ENCODE measurements at places on chromosomes 3 and 15. TPM values are rescaled to one million over a fixed set of nuclear protein-coding genes. Genes with fewer than 3 reads are reported as not detected.

DNA sequence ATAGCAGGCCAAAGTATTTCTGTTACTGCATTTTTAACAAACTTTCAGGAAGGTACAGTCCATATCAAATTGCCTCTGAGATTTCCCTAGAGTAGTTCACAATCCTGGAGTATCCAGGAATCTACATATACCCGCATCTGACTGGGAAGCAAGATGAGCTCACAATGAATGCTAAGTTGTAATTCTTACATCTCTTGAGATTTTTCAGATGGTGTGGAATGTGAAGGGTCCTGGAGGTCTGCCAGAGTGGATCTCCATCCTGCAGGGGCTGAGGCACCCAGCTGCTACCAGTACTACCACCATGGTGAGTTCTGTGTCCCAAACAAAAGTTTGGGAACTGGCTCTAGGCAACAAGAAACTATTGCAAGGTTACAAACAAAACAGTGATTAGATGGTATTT lies 156.7 kb upstream of the CCDC54 start:
- no peak overlapping the region for H3K4me3 ChIP-seq
- DNase-seq = no peak
- H3K27me3 ChIP-seq = no peaks in the 10 kb centered on the region
- H3K27ac ChIP-seq = no peak overlapping the region
- H3K36me3 ChIP-seq = no peaks in the 10 kb centered on the region
- H3K4me1 ChIP-seq = no peaks in the 10 kb centered on the region

- H3K27ac ChIP-seq = no peak overlapping the region
- no peaks in the 10 kb centered on the region for H3K36me3 ChIP-seq
- no peaks in the 10 kb centered on the region for H3K27me3 ChIP-seq
- H3K4me3 ChIP-seq = no peak overlapping the region
- H3K4me1 ChIP-seq = peaks cover 35% of the 10 kb centered on the region
These were observed 101.7 kb downstream of the ADCY5 start for GRCh38 chr3:123347205-123347604.

DNA sequence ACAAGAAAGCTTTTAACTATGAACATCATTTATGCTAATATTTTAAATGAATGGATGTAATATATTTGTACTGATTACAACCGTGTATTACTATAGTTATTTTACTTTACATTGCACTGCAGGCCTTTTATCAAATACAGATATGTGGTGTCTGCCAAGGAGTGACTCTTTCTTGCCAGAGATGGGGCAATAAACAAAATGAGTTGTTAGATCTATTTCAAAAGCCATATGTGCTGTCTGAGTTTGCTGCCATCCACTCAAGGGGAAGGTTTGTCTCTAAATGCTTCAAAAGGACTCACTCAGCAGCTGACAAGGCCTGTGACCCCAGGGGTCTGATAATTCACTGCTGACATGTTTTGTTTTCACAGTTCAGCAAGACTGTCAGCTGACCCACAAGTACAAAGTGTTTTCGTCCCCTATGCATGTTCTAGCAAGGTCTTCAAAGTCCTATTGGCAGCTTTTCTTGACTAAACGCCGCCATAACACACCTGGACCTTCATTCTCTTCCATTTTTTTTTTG lies 41.3 kb upstream of the ZBED2 start:
- DNase-seq = peak; percentile 76
- H3K4me3 ChIP-seq = no peak overlapping the region
- no peak overlapping the region for H3K27ac ChIP-seq

DNA sequence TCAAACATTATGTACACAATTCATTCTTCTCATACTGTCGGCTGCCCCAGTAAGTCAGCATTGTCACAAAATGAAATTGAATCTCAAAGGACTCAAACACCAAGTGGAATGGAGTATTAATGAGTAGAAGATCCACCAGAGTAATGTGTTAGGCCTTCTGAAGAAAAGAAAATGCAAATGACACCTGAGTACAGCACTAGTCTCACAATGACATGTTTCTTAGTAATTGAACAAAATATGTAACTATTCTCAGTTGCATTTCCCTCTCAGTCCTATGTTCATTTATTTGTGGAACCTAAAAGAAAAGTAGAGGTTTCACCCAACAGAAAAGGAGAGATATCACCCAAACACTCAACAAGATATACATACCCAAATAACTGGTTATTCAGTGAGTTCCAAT lies 283.9 kb upstream of the THBS1 start:
- no peak for DNase-seq
- H3K27me3 ChIP-seq = no peaks in the 10 kb centered on the region
- H3K36me3 ChIP-seq = no peaks in the 10 kb centered on the region

GRCh38 chr3:109903100-109903499 lies 565.8 kb upstream of the DPPA4 start:
- no peaks in the 10 kb centered on the region for H3K4me1 ChIP-seq
- DNase-seq = peak; percentile 2
- no peak overlapping the region for H3K27ac ChIP-seq
- H3K36me3 ChIP-seq = no peaks in the 10 kb centered on the region
- H3K27me3 ChIP-seq = no peaks in the 10 kb centered on the region

- H3K36me3 ChIP-seq = no peaks in the 10 kb centered on the region
- H3K27me3 ChIP-seq = peaks cover 24% of the 10 kb centered on the region
- no peaks in the 10 kb centered on the region for H3K4me1 ChIP-seq
- no peak overlapping the region for H3K4me3 ChIP-seq
- no peak overlapping the region for H3K27ac ChIP-seq
These were observed 33.4 kb upstream of the RAB6B start for GRCh38 chr3:133928903-133929607.

- no peak overlapping the region for H3K4me3 ChIP-seq
- H3K27ac ChIP-seq = no peak overlapping the region
- no peaks in the 10 kb centered on the region for H3K27me3 ChIP-seq
- no peak for DNase-seq
- peaks cover 14% of the 10 kb centered on the region for H3K4me1 ChIP-seq
These were observed 26.4 kb downstream of the ASB7 start for GRCh38 chr15:100628746-100629145.

DNA sequence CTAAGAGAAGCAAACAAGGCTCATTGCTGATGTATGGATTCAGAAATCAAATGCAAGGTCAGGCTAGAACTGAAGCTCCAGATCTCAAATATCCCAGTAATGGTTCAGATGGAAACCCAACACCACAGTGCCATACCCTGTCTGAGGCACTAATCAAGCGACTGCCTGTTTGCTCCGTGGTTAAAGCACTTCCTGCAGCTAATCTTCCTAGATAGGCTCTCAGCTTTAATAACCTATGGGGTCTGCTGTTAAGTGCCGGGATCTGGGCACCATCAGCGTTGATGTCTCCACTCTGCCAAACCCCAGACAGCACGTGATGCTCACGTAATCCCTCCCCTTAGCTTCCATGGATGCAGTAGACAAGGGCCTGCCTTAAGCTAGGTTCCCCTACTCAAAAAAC lies 262.6 kb downstream of the MECOM start:
- H3K36me3 ChIP-seq = no peaks in the 10 kb centered on the region
- no peak overlapping the region for H3K4me3 ChIP-seq
- peaks cover 22% of the 10 kb centered on the region for H3K4me1 ChIP-seq
- DNase-seq = no peak
- H3K27ac ChIP-seq = peak overlapping the region; percentile 28

DNA sequence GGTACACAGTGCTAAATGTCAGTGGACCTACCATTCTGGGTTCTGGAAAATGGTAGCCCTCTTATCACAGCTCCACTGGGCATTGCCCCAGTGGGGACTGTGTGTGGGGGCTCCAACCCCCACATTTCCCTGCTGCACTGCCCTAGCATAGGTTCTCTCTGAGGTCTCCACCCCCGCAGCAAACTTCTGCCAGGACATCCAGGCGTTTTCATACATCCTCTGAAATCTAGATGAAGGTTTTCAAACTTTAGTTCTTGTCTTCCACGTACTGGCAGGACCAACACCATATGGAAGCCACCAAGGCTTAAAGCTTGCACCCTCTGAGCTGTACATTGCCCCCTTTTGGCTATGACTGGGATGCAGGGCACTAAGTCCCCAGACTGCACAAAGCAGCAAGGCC lies 788.2 kb upstream of the ALCAM start:
- no peak overlapping the region for H3K27ac ChIP-seq
- H3K36me3 ChIP-seq = no peaks in the 10 kb centered on the region
- no peaks in the 10 kb centered on the region for H3K27me3 ChIP-seq
- no peak for DNase-seq
- H3K4me3 ChIP-seq = no peak overlapping the region

DNA sequence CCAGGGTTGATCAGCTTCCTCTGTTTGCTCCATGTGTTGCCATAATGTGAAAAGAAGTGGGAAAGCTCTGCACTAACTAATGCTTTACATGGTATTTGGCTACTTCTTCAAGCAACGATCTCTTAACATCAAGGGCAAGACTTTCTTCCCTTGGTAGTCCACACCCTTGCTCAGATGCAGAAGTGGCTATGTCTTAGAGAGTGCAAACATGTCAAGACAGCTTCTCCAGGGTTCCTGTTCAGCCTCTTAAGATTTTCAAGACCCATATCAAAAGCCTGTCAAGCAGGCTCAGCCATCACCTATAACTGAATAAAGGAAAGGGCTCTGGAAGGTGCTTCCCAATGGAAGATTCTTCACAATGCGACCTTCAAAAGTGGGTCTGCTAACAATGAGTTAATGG lies 64.8 kb upstream of the CSTA start:
- no peak overlapping the region for H3K4me3 ChIP-seq
- no peak for DNase-seq
- H3K27me3 ChIP-seq = no peaks in the 10 kb centered on the region

- peak; percentile 43 for DNase-seq
- H3K36me3 ChIP-seq = peaks cover 7% of the 10 kb centered on the region
- H3K27ac ChIP-seq = peak overlapping the region; percentile 18
- no peaks in the 10 kb centered on the region for H3K27me3 ChIP-seq
These were observed 40.7 kb downstream of the DENND6A start for GRCh38 chr3:57652203-57652602.

- no peak overlapping the region for H3K4me3 ChIP-seq
- DNase-seq = peak; percentile 22
- peaks cover 3% of the 10 kb centered on the region for H3K4me1 ChIP-seq
- H3K27ac ChIP-seq = no peak overlapping the region
These were observed 17.1 kb upstream of the RFC4 start for GRCh38 chr3:186823386-186823785.

DNA sequence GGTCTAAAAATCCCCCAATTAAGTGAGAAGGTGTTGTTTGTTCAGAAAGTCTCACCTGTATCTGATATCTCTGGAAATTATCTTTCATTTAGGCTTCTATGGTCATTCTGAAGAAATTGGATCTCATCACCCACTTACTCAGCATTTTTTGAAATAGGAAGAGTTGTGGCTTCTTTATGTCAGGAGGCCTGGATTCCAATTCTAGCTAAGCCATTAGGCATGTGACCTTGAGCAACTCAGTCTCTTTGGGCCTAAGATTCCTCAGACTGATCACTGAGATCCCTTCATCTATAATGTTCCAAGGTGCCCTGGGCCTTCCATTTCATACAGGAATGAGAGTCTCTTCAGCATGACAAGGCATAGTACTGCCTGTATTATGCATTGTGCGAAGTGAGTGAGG lies 70.3 kb downstream of the ARHGEF26 start:
- H3K4me3 ChIP-seq = no peak overlapping the region
- no peak for DNase-seq
- no peak overlapping the region for H3K27ac ChIP-seq
- no peaks in the 10 kb centered on the region for H3K4me1 ChIP-seq
- no peaks in the 10 kb centered on the region for H3K27me3 ChIP-seq

DNA sequence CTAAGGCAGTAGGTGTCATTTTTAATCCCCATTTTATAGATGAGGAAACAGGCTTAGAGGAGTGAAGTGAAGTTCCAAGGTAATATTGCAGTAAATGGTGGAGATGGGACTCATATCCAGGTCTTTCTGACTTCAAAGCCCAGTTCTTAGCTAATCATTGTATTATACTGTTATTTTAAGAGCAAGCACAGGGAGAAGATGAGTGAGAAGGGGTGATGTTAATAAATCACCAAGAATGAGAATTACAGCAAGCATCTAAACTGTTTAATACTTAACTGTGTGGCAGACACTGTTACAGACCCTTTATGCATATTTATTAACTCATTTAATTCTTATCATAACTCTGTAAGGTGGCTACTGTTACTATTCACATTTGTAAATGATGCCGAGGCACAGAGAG lies 61.2 kb downstream of the VPS8 start:
- H3K4me3 ChIP-seq = no peak overlapping the region
- no peaks in the 10 kb centered on the region for H3K27me3 ChIP-seq
- no peak overlapping the region for H3K27ac ChIP-seq
- H3K4me1 ChIP-seq = no peaks in the 10 kb centered on the region

GRCh38 chr3:111827871-111828270 lies 31.2 kb upstream of the PHLDB2 start:
- DNase-seq = no peak
- no peak overlapping the region for H3K27ac ChIP-seq
- H3K27me3 ChIP-seq = no peaks in the 10 kb centered on the region
- peaks cover 7% of the 10 kb centered on the region for H3K4me1 ChIP-seq
- H3K4me3 ChIP-seq = no peak overlapping the region

- no peaks in the 10 kb centered on the region for H3K36me3 ChIP-seq
- no peak overlapping the region for H3K4me3 ChIP-seq
- DNase-seq = no peak
- H3K27me3 ChIP-seq = no peaks in the 10 kb centered on the region
These were observed 54.8 kb downstream of the ZNF609 start for GRCh38 chr15:64515196-64515595.

DNA sequence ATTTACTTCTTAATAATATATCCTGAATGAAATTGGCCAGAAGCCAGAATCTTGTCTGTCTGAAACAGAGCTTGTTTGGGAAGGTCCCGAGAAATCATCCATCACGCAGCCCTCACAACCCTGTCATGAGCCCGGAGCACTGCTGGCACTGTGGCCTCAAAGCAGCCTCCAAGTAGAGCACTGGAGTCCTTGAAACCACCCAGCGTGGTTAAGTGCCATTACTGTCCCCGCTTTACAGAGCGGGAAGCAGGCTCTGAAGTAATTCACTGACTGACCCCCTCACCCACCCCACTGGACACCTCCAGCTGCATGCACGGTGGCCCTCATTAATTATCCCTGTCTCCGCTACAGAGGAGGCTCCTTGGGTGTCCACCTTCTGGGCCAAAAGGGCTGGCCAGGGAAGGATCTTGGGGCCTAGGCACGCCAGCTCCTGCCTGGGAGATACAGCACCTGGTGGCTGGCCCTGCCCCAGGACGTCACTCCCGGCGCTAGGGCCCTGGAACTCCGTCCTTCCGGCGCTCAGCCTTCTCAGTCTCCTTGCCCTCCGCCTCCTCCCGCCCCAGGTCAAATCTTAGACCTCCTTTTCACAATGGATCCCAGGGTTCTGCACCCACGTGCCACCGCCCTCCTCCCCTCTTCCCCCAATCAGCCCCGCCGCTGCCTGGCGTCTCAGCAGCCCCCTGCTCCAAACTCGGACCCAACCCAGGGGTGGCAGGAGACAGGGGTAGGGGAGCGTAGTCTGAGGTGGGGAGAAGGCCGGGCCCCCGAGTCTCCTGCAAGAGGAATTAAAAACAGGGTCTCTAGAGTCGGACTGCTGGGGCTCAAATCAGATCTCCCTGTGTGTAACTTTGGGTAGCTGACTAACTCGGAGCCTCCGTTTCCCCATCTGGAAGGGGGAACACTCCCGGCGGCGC lies 1.1 kb downstream of the TKT start:
- H3K36me3 ChIP-seq = no peaks in the 10 kb centered on the region
- no peaks in the 10 kb centered on the region for H3K27me3 ChIP-seq
- peak overlapping the region; percentile 73 for H3K4me3 ChIP-seq
- H3K27ac ChIP-seq = peak overlapping the region; percentile 41

Gene TMEM212
- polyA plus RNA-seq = not detected

Gene VILL
- 2.1 TPM for polyA plus RNA-seq

Gene CLDN18
- 0.69 TPM for polyA plus RNA-seq

Gene ATP13A4
- 1.0 TPM for polyA plus RNA-seq

Gene SLC28A2
- polyA plus RNA-seq = 0.10 TPM

Gene CASR
- not detected for polyA plus RNA-seq

Gene KNG1
- not detected for polyA plus RNA-seq

Gene MKRN3
- not detected for polyA plus RNA-seq

Gene PFN2
- polyA plus RNA-seq = 152 TPM

Gene SERINC4
- polyA plus RNA-seq = 0.44 TPM

Gene FAM3D
- 0.69 TPM for polyA plus RNA-seq

Gene CCR4
- polyA plus RNA-seq = not detected

Gene GOLGA8T
- not detected for polyA plus RNA-seq

Gene GATA2
- 22.7 TPM for polyA plus RNA-seq

Gene IMPG2
- 0.12 TPM for polyA plus RNA-seq

Gene SMCO1
- polyA plus RNA-seq = 1.7 TPM
